Activated CD4-positive, alpha-beta T cell treated with anti-CD3 and anti-CD28 coated beads, Interleukin-2, Interleukin-6, amounts not matched to agents 100 ng/mL and 50 ng/mL, durations not matched to agents 16 hours and 8 hours (primary cell): ENCODE measurements at places on chromosomes 4 and X.

DNA sequence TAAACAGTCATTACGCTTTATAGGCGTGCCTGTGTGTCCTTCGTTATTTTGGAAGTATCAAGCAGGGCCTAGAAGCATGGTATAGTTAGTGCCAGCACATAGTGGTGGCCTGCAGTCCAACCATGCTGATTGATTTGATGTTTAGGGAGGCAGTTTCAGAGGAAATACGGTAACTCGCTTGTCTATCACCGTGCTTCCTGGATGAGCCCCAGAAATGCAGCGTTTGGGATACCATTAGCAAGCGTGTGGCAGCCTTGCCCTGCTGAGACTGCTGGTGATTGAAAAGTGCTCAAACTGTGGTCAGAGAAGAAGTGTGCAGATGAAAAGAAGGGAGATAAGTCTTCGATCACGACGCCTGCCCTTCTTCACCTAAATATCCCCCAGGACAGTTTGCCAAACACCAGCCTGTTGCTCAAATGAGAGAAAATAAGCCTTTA is 158.4 kb downstream of the CHIC2 start:
- peak; percentile 20 for DNase-seq

DNA sequence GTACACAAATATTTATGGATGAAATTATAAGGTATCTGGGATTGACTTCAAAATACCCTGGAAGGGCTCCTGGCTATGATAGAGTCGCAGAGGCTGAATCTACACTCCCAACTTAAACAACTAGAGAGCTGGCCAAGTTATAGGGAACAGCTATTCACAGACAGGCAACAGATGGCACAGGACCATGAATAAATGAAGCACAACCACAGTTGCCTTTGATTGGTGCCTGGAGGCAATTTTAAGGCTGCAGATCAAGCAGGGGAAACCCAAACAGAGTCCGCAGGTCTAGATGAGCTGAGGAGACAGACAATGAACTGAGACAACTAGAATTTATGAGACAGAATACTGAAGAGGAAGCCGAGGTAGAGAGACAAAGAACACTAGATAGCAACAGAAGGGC is 155.9 kb downstream of the EVC2 start:
- DNase-seq, result no peak

DNA sequence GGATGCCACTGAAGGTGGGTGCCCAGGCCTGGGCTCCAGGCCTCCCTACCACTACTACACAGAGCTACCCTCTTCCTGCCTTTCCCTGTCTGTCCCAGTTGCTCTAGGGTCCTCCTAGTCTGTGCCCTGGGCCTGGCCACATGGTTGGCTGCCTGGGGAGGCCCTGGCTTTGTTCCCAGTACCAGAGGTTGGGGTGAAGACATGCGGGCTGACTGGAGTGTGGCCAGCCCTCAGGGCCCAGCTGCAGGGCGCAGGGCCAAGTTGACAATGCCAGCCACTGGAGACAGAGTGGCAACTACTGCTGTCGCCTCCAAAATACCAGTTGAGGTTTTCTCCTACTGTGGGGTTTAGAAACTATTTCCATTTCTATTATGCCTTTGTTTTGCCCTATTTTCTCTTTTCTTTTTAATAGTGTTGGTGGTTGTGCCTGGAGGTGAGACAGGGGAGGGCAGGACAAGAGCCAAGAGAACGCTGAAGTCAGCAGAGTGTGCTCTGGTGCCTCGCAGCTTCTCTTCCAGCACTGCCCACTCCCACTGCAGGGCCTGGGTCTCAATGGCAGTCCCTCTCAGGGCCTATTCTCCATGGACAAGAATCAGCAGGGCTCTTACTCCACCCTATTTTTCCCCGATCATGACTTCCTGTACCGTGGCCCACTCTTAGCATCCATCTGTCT is 32.2 kb upstream of the XPNPEP2 start:
- DNase-seq, result no peak

- DNase-seq, result no peak
These were observed 30.3 kb downstream of the EIF2S3 start for GRCh38 chrX:24085101-24085500.

GRCh38 chr4:37584071-37584470 is 102.1 kb downstream of the RELL1 start:
- no peak for DNase-seq
